ENCODE measurements at places on chromosomes 6 and 20. TPM values are rescaled to one million over a fixed set of nuclear protein-coding genes. Genes with fewer than 3 reads are reported as not detected.

DNA sequence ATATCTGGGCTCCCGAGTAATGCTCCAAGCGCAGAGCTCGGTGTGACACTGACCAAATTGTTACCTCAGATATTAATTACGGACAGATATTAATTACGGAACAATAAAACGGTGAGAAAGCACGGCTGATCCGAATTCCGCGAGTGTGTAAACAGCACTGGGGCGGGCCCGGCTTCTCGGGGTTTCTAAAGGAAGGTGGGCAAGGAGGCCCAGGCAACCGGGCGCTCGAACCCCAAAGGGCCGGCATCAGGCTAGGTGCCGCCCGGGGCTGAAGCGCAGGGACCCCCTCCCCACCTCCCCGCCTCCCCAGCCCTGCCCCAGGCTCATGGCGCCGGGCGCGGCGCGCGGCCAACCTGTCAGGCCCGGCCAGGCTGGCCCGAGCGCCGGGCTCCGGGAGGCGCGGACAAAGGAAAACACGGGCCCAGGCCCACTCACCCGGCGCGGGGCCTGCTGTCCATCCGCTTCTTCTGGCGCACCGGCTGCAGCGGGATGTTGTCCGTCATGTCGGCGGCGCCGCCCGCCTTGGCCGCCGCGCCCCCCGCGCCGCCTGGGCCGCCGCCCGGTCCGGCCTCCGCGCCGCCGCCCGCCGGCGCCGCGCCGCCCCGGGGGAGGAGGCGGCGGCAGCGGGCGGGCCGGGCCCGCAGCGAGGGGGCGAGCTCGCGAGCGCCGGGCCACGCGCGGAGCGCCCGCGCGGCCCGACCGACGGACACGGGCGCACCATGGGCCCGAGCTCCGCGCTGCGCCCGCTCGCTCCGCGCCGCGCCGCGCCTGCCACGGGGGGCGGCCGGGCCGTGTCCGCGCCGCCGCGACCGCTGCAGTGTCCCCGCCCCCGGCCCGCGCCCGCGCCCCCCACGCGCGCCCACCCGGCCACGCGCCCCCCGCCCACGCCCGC is at the start of gene ATP9A:
Gene ATP9A (minus strand): TSS at position 524 of the 892 bp plus-strand sequence. CDS start 21 bp downstream, at position 503.
- DNase-seq, result peak; percentile 40

PPP1R3G gene
- total RNA-seq, result 0.40 TPM

CLPSL2 gene
- not detected for total RNA-seq

UNC5CL gene
- total RNA-seq, result not detected

TXLNB gene
- total RNA-seq, result not detected

SIRPD gene
- total RNA-seq, result not detected

REM1 gene
- 1.3 TPM for total RNA-seq

DNA sequence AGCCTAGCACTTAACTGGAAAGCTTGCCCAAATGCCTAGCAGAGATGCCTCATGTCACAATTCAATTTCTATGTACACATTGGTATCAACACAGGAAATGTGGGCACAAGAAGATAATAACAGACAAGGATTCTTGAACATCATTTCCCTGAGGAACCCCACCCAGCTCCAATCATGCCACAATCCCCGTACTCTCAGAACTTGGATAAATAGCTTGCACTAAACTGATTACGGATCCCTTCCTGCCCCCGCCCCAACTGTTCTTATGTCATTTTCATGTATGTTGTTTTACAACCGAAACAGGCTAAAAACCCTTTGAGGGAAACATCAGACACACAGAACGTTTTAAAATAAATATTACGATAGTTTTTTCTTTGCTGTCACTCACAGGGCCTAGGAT is 87.1 kb downstream of the BACH2 start:
- no peak for DNase-seq

DNA sequence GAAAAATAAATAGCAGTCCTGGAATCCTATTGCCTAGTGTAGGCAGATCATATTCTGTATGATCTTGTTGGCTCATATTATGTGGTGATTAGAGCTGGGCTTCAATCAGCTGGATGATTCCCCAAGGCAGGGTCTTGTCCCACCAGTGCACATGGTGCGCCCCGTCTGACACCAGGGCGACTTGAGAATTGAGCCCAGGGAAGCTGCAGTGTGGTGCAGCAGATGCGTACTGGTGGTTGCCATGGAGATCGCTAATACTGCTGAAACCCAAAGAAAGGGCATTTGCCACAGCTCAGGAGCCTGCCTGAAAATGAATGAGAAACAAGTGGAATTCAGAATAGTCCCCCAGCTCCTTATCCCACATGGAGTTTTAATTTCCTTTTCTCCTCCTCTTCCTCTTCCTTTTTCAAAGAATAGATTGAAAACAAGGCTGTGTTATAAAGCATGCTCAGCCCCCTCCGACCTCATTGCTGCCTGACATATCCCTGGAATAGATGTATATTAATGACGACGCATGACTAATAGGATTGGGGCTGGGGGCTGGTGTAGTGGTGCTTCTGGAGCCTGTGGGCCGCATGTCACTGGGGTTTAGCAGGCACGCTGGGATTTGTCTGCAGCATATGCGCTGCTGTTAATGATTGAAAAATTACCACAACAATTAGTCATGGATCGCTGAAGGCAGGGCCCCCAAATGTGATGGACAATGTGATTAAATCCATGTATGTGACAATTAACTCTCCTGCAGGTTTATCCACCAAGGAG is 210.5 kb downstream of the FARS2 start:
- no peak for DNase-seq

BPI gene
- total RNA-seq, result not detected
